ENCODE measurements at places on chromosomes 5 and 9.

DNA sequence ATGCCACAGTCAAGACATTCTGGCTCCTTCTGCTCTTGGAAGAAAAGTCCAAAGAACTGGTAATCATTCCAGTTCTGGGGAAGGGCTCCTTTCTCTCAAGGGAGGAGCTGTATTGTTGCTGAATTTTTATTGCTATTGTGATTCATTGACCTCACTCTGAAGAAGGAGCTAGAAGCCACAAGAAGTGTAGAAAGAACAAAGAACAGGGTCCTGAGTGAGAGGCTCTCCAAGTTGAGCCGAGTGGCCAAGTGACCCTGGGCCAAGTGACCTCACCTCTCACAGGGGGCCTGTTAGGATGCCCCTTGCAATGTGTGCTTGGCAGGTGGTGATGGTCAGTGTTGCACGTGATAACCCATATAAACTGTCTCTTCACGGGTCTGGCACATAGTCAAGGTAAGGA is 173.3 kb downstream of the FGF18 start:
- DNase-seq, result no peak

DNA sequence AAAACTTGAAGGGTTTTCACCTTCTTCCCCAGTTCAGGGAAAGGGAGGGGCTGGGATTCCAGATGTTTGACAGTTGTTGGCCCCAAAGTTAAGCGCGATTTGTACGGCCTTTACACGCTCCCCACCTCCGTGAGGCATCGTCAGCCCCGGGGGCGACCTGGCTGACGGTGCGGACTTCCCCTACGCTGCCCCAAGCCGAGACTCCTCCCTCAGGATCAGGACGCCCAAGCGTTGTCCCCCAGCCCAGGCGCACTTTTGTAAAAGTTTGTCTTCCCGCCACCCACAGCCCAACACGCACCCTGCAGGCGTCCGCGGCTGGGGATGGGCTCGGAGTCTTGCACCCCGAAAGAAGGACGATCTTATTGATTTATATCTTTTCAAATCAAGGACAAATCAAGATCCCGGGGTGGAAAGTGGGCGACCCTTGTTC is 713 bp downstream of the MOB3B start:
- peak; percentile 58 for DNase-seq

- no peak for DNase-seq
Measured at GRCh38 chr5:158084292-158084691, 225.3 kb upstream of the CLINT1 start.

- no peak for DNase-seq
Measured at GRCh38 chr9:2229109-2229721, 214.1 kb downstream of the SMARCA2 start.

DNA sequence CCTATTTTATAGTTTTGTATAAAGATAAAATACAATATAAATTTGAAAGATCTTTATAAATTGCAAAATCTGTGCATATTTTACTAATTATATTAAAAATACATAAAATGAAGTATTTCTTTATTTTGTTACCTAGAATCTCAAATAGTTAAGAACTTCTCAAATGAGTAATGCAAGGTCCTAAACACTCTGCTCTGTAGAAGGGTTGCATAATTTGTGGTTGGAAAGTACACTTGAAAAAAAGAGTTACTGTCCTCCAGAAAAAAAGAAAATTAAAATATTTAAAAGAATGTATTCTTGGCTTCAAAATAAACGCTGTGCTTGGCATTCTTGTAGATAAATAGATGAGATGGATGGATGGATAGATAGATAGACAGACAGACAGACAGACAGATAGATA is 428.8 kb upstream of the CDH6 start:
- no peak for DNase-seq

GRCh38 chr5:39624268-39624886 is 199.6 kb upstream of the DAB2 start:
- no peak for DNase-seq

DNA sequence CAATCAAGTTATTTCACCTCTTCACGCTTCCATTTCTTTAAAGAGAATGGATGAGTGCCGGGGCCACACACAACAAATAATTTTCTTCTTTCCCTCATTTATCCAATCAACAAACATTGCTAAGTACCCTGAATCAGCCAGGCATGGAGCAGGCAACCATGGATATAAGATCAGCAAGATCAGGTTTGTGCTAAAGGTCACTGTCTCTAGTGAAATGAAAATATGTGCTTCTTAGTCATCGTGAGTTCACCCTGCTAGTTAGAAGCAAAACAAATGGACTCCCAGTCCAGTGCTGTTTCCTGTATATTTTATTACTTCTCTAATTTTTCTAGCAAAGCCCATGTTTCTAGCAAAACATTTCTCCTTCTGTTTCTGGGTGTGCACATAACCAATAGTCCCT is 629.2 kb downstream of the BNC2 start:
- no peak for DNase-seq

DNA sequence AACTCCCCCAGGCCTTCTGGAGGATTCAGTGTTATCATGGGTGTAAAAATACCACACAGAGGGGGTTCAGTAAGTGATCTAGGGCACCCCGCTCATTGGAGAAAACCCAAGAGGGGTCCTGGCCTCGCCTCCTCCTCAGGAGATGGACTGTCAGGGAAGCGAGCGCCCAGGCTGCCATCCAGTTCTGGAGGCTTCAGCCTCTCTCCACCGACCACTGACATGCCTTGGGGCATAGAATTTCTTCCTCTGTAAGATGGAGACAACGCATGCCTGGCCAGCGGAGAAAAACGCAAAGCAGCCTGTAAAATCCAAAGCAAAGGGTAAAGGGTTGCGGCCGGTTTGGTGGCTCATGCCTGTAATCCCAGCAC is 165.4 kb downstream of the COL23A1 start:
- no peak for DNase-seq

DNA sequence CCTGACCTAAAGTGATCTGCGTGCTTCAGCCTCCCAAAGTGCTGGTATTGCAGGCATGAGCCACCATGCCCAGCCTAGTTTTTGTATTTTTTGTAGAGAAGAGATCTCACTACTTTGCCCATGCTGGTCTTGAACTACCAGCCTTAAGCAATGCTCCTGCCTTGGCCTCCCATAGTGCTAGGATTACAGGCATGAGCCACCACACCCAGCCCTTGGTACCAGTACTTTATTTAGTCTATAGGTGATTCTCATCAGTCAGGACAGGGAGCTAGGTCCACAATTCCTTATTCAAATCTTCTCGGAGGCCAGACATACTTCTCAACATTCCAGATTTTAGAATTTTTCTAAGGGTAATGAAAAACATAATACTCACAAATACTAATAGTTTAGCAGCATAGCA is 8.4 kb downstream of the ZNF131 start:
- DNase-seq, result no peak

GRCh38 chr5:171092194-171092593 is 216.9 kb upstream of the TLX3 start:
- DNase-seq, result no peak

DNA sequence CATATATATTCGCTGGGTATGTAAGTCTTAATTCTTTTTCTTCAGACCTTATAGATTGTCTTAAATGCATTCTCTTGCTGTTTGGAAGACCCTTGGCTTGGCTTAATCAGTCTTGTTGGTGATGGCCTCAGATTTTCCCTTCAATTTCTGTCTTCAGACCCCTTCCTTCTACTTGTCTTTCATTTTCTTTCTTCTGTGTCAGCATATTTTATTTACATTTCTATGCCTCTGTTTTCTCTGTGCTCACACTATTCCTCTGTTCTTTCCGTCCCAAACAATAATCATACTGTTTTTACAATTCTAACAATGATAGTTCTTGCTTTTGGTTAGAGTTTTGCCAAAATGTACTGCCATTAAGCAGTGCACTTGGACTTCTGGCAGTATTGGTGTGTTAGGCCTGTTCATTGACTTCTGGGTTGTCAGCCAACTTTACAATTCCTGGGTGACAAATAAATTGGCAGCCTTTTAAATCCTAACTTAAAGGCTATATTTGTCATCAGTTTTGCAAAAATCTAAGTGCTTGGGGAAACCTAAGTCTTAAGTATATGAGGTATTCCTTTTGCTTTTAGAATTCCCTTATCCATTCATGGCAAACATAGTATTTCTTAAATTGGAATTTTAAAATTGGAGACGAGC is 8.0 kb downstream of the SRFBP1 start:
- DNase-seq, result no peak

DNA sequence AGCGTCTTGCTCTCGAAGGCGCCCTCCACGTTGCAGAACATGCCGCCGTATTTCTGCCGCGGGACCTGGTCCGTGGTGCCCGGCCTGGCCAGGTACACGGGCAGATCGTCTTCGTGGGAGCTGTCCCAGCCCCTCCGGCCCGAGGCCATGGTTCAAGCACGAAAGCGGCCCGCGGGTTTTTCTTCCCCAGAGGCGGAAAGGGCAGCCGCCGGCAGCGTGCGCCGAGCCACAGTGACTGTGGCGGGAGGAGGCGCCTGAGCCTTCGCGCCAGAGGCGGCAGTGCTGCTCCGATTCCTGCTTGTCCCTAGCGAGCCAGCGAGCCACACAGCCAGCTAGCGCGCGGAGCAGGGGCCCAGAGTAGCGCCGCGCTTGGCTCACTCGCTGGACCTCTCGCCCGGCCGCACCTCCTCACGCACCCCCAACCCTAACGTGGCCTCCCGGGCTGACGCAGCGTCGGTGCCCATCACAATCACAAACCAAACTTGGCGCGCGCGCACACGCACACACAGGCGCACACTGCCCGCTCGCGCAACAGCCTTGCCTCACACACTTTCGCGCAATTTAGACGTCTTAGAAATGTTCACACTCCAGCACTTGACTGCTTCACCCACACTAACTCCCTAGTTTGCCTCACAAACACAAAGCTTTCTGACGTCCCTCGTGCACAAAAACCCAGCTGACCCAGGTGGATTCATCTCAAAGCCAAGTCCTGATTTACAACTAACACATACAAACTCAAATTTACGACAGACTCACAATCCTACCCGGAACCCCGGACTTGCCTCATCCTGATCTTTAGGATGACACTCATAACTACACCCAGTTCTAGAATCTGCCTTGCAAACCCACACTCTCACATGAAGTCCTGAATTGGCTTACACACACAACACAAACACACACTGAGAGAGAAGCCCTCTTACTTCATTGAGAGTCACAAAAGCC is at the start of gene DPYSL3:
DPYSL3 (minus strand) TSS at position 359 of the 942 bp plus-strand sequence; CDS start at position 149, 210 bp downstream.
- no peak for DNase-seq

DNA sequence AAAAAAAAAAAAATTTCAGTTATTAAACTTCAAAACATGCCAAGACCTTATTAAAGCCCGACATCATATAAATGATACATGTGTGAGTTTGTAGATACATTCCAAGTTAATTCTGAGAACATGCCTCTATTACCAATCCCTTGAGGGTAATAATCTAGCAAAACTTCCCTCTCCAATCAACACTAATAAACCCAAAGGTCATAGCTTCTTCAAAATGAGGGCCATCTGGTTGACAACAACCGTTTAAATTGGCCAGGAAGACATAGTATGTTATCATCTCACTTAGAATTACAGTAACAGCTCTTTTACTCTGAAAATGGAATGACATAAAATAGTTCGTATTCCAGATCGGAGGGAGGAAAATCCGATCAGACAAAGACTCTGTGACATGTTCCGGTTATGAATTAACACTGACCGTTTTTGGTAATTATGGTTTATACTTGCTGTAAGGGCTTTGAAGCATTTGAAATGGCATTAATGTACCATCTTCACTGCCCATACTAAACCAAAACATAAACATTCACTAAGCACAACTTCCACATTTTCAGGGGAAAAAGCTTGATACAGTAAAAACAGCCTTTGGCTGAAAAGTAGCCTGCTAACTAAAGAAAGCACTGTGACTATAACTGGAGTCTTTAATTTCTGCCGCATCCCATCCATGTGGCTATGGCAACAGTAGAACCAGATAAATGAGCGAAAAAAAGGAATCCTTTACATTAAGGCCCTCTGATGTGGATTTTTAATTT is 50.3 kb downstream of the ANKH start:
- no peak for DNase-seq

DNA sequence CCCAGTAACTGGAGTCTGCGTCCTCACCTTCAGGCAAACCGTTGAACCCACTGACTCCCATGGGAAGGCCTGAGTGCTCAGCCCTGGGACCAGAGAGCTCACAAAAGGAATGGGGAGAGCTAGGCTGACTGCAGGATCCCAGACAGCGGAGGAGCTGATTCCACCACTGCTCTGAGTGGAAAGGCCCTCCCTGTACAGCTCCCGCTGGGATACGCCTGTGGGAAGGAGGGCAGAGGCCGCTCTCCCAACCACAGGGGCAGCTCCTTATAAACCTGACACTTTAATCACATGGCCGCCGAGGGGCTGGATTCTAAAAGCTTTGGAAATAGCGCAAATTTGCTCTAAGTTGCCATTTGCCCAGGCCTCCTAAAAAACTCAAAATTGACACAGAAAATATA is 37.1 kb downstream of the DBH start:
- DNase-seq, result no peak

DNA sequence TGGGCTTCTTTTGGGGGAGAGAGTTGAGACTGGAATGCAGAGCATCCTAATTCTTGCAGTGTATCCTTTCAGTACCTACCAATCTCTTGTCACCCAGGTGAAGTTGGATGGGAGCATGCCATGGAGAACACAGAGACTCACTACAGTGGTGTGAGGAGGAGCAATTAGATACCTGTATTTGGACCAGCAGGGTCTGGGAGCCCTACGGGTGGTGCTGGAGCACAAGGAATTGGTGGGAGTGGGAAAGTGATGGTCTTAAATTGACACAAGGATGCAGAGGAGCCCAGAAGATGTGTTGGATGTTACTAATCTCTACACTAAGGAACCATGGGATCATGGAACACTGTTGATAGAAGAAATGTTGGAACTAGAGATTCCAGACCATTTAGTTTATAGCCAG is 212.7 kb downstream of the CHSY3 start:
- no peak for DNase-seq

DNA sequence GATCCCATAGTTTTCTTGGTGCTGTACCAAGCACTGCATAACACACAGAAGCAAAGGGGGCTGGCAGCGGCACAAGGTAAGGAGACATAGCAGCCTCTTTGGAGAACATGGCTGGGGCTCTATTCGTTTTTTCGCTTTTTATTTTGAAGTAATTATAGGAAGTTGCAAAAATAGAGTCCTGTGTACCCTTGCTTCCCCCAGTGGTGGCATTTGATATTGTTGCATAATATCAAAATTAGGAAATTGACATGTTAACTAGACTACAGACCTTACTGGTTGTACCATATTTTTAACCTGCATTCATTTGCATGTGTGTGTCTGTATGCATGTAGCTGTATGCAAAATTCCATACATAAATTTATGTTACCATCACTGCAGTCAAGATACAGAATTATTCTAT is 6.6 kb upstream of the UBQLN1 start:
- no peak for DNase-seq

- no peak for DNase-seq
Measured at GRCh38 chr5:117856713-117857112, 1131.6 kb downstream of the DTWD2 start.

DNA sequence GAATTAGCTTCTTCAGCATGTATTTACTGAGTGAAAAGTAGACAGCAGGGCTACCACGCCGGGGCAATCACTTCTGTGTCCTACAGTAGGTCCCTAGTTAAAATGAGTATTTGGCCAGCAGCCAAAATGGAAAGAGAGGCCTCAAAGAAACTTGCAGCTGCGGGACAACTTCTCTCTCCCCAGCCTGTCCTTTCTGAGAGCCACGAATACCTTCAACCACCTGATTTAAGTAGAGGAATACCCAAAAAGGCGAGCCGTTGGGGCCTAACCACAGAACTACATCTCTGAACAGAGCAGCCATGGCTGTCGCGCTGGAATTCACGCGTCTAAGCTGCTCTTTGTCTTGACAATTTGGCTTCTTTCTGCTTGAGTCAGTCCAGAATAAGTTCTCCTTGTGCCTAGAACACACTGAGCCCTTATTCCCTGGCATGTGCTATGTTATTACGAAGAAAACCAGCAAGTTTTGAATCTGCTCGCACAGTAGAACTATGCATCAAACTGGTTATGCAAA is 43.8 kb upstream of the GOLPH3 start:
- no peak for DNase-seq

- no peak for DNase-seq
Measured at GRCh38 chr5:19002111-19002510, 985.9 kb downstream of the CDH18 start.
